Activated CD4-positive, CD25-positive, alpha-beta regulatory T cell treated with anti-CD3 and anti-CD28 coated beads, Interleukin-2, amount 50 U/mL, for 72 hours (primary cell): ENCODE measurements at places on chromosomes 12 and 14.

DNA sequence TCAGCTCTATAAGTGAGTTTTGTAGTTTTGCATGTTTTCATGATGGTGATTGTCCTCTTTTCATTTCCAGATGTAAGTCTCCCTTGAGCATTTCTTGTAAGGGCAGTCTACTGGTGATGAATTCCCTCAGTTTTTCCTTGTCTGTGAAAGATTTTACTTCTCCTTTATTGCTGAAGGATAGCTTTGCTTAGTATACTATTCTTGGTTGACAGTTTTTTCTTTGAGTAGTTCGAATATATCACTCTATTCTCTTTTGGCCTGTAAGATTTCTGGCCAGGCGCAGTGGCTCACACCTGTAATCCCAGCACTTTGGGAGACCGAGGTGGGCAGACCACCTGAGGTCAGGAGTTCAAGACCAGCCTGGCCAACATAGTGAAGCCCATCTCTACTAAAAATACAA is 23.6 kb downstream of the SIX4 start:
- no peak for DNase-seq

DNA sequence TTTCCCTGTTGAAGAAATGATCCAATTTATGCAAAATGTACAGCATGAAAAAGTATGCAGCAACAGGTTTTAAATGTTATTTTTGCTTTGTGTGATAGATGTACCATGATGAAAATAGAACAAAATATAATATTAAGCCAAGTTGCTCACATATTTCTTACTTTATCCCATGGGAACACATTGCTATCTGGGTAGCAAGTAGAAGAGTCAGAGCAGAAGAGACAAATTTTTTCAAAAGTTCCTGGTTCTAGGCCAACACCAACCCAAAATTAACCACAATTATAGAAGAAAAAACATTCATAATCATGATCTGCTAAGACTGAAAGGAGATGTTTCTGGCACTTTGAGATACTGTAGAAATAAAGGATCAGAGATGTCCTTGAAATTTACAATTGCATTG is 79.9 kb upstream of the SYT10 start:
- DNase-seq, result no peak

GRCh38 chr12:109872-110271 is 43.3 kb downstream of the IQSEC3 start:
- no peak for DNase-seq

GRCh38 chr12:2759733-2760132 is 35.0 kb upstream of the FKBP4 start:
- no peak for DNase-seq

GRCh38 chr12:3540387-3540990 is 49.5 kb downstream of the PRMT8 start:
- no peak for DNase-seq

DNA sequence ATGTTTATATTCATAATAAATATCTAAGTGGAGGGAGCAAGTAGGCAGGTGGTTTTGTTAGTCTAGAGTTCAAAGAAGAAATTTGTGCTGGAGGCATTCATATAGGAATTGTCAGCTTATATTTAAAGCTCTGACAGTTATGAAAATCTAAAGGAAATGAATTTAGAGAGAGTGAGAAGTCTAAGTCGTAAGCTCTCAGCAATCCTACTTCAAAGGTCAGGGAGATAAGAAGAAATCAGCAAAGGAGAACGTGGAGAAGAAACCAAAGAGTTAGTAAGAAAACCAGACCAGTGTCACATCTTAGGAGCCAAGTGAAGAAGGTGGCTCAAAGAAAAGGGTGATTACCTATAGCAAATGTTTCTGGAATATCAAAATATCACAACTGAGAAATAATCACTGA is 241.8 kb downstream of the FSCB start:
- no peak for DNase-seq

GRCh38 chr12:52130711-52131110 is 51.2 kb downstream of the SMIM41 start:
- DNase-seq, result no peak

DNA sequence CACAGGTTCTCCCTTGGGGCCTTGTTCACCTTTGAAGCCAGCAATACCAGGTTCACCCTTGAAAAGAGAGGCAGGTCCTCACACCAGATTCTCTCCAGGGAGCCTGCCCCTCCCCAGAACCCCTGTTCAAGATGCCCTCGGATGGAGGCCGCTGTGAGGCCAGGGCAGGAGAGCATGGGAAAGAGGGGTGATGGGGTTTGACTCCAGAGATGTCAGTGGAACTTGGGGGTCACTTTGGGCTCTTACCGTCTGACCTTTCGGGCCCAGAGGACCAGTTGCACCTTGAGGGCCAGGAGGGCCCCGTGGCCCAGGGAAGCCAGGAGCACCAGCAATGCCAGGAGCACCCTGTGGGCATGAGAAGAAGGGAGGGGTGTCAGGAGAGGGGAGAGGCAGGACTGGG is 17.4 kb downstream of the COL2A1 start:
- no peak for DNase-seq

GRCh38 chr12:41739066-41739465 is 405.6 kb downstream of the GXYLT1 start:
- no peak for DNase-seq

DNA sequence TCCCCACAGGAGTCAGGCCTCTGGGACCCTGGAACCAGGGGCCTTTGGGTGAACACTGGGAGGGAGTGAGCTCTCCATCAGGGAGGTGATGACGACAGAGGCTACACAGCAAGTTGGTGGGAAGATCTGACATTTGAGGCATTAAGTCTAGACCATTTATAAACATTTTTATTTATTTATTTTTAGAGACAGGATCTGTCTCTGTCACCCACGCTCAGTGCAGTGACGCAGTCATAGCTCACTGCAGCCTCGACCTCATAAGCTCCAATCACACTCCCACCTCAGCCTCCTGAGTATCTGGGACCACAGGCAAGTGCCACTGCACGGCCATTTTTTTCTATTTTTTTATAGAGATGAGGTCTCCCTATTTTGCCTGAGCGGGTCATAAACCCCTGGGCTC is 53.6 kb downstream of the TEAD4 start:
- DNase-seq, result no peak

- DNase-seq, result no peak
These were observed 41.5 kb downstream of the TEAD4 start for GRCh38 chr12:3000548-3001275.

DNA sequence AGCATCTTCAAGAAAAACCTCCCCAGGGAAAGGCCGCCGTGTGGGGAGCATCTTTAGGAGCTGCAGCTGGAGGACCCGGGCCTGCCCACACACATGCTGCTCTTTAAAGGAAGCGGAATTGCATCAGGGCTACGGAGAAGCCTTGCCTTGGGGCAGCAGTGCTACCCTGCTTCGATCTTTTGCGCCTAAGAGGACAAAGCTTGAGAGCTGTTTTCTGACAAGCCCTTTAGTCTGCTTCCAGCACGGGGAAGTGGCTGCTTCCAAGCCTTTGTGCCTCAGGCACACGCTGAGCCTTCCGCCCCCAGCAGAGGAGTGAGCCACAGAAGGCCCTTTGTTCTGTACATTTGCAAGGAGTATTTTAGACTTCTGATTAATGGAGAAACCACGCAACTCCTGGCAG is 31.5 kb downstream of the COA8 start:
- no peak for DNase-seq

DNA sequence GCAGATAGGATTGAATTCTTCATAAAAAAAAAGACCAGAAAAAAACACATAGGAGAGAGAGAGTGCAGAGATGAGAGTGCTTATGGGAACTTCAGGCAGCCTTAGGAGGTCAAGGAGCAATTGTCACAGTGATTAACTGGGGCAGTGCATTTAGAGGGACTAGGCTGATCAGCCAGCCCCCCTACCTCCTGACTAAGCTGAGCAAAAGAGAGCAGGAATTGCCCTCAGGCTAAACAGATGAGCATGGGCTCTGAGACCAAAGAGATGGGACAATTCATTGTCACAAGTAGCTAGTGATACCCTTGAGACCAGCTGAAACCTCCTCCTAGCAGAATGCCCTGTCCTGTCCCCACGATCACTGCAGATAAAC is 124.0 kb downstream of the BTG1 start:
- no peak for DNase-seq

GRCh38 chr12:130936561-130936960 is 17.1 kb upstream of the ADGRD1 start:
- no peak for DNase-seq

GRCh38 chr12:114858388-114859146 is 174.6 kb upstream of the TBX3 start:
- no peak for DNase-seq

DNA sequence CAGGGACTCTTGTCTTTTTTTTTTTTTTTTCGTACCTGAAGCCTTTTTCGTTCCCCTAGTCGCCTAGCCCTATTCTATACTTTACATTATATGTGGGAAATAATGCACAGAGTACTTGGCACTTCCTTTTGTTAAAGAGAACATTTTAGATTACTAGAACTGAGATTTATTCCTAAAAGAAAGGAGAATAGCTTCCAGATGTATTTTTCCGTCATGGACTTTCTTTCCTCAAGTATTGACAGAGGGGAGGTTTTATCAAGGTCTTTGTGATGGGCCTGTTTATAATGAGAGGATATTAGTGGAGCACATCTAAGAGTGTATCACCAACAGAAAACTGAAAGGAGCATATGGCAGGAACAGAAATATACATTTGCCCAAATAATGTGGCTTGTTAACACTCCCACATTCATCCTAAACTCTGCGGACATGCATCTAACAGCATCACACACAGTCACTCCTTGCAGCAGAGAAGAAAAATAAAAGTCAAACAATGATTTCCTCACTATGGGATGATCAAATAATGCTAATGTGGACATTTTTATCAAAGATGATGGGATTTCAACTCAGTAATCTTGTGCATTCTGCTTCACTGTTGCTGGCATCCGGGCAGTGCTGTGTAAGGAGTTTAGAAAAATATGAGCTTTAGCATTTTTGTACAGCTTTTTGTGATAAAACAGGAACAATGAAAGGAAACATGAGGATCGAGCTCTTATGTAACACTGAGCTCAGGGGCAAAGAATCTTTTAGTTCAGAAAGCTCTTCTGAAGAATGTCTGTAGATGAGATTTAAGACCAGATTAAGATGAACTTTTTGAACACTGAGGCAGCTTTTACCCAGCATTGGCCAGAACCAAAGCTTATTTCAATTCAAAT is 183.1 kb downstream of the EGLN3 start:
- no peak for DNase-seq

DNA sequence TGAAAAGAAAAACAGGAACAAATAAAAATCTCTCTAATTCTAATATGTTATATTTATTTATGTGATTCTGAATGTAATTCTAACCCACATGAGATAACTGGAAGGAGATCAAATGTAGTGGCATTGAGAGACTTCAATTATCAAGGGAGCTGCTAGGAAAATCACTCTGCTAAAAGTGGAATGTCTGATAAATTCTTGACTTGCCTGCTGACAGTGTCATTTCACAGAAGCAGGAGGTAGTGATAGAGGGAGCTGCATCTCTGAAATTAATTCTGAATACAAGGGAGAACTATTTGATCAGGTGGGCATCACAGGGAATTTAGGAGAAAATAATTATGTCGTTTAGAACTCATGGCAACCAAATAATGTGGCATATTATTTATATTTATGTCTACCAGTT is 303.6 kb downstream of the BCAT1 start:
- no peak for DNase-seq

- no peak for DNase-seq
These were observed 54.9 kb downstream of the VWF start for GRCh38 chr12:6069437-6070093.

DNA sequence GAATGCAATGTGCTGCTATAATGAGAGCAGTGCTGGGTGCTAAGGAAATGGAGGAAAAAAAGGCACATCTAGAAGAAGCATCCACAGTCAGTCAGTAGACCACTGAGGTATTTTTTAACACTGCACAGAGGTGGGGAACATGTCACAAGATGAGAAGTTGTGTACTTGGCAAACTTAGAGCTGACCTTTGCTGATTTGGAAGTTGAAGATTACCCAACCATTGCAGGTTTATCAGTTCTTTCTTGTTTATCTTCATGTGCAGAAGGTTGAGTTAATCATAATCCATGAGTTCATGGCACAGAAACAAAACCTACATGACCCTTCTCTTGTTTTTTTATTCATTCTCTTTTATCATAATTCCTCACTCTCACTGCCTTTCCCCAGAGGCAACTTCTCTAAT is 3.2 kb upstream of the PAH start:
- no peak for DNase-seq

DNA sequence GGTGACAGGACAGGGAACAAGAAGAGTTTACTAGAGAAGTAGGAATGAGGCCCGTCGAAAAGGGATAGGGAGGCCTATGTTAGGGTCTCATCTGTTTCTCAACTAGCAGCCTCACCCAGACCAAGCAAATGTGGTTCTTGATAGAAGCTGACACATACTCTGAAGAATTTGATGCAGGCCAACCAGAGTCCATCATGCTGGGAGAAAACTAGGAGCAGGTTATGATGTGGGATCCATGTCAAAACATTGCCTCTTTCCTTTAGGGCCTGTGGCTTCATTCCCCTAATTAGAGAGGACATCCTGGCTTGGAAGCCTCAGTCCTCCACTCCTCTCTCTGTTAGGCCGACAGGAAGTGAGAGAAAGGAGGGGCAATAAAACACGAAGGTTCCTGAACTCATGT is 122.8 kb downstream of the NTF3 start:
- DNase-seq, result no peak

DNA sequence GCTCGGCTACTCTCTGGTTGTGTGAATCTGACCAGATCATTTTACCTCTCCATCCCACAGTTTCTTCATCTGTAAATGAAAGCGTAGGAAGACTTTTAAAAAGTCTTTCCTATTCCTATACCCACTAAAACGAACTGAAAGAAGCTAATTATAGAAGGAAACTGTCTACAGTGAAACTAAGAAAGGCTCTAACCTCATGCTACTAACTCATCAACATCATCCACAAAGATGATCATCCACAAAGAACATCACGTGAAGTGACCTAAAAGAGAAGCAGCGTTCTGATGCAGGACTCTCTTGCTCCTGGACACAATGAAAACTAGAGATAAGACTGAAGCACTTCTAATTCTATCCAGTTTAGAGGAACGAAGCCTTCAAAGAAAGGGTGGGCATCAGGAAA is 58.5 kb upstream of the OSBPL8 start:
- DNase-seq, result no peak

DNA sequence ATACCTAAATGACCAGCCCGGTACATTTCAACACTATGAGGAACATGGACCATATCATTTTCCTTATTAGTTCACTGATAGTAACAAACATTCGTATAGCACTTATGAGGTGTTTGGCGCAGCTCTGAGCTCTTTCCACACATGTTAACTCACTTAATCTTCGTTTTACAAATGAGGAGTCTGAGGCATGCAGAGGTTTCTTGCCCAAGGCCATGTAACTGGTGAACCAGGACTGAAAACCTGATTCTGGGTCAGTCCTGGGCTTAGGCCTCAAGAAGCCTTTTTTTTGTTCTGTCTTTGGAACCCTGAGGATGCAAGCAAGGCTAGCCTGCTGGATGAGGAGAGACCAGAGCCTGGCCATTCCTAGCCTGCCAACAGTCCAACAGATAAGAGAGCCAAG is 55.0 kb downstream of the C14orf132 start:
- no peak for DNase-seq

- no peak for DNase-seq
These were observed 266.3 kb upstream of the CCDC196 start for GRCh38 chr14:66219886-66220285.
